ENCODE measurements at places on chromosomes 7 and 10.

- peak; percentile 44 for DNase-seq
Measured at GRCh38 chr7:2203766-2204300, 28.9 kb downstream of the MAD1L1 start.

DNA sequence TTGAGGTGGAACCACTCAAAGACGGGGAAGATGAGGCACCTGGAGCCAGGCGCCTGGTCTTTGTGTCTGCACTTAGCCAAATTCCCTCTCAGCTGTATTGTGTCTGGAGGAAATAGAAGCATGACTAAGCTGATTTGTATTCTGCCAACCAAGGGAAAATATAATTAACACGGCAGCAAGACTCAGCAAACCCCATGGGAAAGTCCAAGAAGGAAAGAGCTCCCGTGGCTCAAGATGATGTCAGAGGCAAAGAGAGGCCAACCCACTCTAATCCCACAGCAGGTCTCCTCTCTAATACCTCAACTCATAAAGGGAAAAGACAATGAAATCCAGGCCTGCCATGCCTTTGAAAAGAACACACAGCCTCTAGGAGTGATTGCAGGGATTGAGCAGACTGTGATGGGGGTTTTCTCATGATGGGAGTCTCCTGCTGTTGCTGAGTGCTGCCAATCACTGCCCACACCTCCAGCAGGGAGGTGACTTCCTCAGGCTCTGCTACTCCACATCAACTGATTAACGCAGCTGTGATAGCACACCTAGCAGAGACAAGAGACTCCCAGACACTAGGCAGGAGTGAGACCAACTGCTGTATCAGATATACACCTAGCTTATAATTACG lies 255.5 kb upstream of the C7orf33 start:
- DNase-seq = peak; percentile 43

DNA sequence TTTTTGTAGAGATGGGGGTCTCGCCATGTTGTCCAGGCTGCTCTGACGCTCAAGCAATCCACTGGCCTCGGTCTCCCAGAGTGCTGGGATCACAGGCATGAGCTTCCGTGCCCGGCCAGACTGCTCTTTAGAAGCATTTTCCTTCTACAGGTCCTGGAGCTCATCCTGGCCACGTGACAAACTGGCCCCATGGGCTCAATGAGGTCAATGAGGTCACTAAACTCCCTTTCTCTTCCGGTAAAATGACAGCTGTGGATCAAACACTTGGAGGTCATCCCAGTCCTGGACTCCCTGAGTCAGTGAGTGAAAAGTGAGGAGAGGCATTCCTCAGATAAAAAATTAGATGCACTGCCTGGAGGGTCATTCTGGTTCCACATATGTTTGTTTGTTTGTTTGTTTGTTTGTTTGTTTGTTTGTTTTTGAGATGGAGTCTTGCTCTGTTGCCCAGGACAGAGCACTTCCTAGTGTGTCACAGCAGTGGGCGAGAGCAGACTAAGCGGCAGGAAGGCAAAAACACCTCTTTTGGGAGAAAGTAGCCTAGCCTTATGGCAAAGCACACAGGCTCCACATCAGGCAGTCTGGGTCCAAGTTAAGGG lies 134.9 kb downstream of the TNS3 start:
- DNase-seq = no peak

DNA sequence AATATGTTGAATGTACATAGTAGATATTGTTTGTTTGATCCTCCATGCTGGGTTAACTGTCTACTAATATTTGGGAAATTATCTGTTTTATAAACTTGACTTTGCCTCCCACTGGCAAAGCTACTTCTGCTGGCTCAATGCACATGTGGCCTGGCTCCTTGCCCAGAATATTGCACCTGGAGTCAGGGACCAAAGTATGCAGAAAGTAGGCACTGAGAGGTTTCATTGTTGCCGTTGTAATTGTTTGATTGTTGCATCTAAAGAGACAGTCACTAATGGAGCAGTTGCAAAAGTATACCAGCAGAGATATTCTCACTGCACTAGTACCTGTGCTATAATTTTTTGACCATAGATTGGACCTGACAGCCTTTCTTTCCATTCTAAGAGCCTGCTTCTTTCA lies 137.8 kb upstream of the CNTNAP2 start:
- DNase-seq = no peak

- peak; percentile 60 for DNase-seq
Measured at GRCh38 chr10:114632869-114633715, 25.0 kb downstream of the ABLIM1 start.

Measured in suppressor macrophage (primary cell).